ENCODE measurements at places on chromosomes 1 and 21.

DNA sequence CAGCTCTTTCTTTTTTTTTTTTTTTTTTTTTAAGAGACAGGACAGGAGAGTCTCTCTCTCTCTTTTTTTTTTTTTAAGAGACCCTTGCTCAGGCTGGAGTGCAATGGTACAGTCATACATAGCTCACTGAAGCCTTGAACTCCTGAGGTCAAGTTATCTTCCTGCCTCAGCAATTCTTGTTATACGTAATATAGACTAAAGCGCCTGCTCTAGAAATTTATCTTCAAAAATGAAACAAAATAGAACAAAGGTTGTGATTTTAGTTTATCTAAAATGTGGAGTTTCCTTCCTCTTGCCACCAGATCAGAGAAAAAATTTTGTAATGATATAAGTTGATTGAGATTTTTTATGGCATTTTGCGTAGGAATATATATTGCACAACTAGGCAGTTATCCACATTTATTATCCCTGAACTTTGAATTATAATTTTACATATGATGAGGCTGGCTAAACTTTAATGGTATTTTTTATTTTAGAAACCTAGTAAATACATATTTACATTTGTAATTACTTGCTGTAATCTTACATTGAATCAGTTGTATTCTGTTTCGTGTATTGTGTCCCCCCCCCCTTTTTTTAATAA lies 44.2 kb downstream of the MTF2 start:
- DNase-seq = no peak

- DNase-seq = no peak
These were observed 14.2 kb upstream of the PLEKHA6 start for GRCh38 chr1:204373911-204374310.

DNA sequence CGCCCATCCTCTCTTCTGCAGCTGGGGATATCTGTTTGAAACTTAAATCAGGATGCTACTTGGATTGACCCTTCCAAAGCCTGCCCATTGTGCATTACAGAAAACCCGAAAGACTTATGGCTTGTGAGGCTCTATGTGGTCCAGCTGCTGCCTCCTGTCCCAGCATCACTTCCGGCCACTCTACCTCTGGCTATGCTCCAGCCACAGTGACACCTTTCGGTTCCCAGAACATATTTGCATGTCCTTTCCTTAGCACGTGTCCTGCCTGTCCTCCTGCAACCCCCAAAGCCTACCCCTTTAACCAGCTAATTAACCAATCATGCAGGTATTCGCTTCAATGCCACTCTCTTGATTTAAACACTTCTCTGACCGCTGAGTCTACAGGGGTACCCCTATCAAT lies 167.6 kb downstream of the PRDM2 start:
- no peak for DNase-seq

DNA sequence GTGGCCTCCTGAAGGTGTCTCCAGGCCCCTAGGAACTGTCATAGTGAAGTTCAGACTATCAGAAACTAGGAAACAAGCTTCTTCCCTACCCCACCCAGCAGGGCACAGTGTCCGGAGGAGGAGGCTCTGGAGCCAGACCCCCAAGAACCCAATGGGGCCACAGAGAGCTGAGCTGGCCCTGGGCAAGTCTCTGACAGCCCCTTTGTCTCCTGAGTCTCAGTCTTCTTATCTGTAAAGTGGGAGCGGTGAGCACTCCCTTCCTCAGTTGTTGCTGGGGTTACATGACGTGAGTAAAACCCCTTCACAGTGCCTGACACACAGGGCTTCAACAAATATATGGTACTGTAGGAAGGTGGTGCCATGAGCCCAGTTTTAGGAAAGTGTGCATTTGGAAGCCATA lies 675.8 kb downstream of the MATN1 start:
- no peak for DNase-seq

GRCh38 chr1:75233302-75233929 lies 99.2 kb downstream of the LHX8 start:
- no peak for DNase-seq

DNA sequence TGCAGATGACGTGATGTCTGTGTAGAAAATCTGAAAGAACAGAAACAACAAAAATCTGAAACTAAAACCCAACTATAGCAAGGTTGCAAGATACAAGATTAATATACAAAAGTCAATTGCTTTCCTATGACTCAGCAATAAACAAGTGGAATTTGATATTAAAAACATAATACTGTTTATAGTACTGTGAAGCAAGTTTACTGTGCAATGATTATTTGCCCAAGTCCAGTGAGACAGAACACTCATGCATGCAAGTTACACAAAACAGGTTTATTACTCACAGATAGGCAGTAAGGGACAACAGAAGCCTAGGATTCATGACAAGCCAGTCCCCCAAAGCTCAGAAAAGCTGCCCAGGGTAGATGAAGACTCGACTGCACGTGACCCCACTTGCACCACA lies 62.4 kb upstream of the RAB4A start:
- DNase-seq = no peak

DNA sequence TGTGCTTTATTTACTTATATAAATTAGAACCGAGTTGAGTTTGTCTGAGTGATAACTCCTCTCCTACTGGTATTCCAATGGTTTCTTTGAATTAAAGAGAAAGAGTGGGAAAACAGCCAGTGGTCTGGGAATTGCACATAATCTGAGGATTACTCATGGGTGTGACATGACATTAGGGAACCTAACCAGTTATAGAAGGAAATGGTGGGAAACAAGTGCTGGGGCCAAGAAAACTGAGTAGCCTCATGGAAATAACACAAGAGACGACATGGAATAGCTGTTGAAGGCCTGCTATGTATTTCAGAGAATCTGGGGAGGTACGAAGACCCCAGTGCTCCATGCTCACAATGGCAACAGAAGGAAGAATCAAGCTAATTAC lies 41.8 kb upstream of the LRRC52 start:
- DNase-seq = no peak

DNA sequence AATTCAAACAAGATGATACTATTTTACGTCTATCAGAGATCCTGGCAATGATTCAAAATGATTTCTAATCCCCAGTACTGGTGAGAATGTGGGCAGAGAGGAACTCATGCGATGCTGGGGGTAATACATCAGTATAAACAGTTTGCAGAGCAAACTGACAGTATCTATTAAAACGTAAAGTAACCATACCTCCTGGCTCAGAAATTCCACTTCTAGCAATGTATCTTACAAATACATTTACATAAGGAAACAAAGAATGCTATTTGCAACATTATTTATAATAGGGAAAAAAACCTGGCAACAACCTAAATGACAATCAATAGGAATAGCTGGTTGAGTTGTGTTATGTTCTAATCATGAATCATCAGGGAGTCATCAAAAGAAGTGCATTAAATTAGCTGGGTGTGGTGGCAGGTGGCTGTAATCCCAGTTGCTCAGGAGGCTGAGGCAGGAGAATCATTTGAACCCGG lies 15.9 kb downstream of the RCAN1 start:
- no peak for DNase-seq

GRCh38 chr1:153663211-153663610 lies 4.7 kb downstream of the SNAPIN start:
- DNase-seq = no peak

GRCh38 chr1:175182201-175182746 lies 10.3 kb downstream of the KIAA0040 start:
- no peak for DNase-seq

- DNase-seq = no peak
These were observed 341.2 kb downstream of the HHAT start for GRCh38 chr1:210669951-210670350.

- no peak for DNase-seq
These were observed 48.2 kb downstream of the SSBP3 start for GRCh38 chr1:54357967-54358366.

DNA sequence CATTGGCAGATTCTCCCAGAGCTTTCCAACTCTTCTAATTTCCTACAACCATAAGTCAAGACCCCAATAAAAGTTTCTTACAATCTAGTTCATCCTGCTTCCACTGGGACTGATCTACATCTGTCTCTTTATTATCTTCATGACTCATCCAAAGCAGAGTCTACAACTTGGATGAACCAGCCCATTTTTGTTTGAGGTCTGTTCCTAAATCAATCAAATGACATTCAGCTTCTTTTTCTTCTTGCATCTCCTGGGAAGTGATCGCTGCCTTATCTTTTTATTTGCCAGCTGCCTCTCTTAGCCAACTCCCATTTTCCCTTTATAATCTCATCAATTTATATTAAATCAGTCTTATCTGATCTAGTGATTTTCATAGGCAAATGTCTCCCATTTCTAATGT lies 105.6 kb downstream of the ERG start:
- no peak for DNase-seq

GRCh38 chr1:172429331-172430127 lies 9.0 kb downstream of the C1orf105 start:
- DNase-seq = no peak

DNA sequence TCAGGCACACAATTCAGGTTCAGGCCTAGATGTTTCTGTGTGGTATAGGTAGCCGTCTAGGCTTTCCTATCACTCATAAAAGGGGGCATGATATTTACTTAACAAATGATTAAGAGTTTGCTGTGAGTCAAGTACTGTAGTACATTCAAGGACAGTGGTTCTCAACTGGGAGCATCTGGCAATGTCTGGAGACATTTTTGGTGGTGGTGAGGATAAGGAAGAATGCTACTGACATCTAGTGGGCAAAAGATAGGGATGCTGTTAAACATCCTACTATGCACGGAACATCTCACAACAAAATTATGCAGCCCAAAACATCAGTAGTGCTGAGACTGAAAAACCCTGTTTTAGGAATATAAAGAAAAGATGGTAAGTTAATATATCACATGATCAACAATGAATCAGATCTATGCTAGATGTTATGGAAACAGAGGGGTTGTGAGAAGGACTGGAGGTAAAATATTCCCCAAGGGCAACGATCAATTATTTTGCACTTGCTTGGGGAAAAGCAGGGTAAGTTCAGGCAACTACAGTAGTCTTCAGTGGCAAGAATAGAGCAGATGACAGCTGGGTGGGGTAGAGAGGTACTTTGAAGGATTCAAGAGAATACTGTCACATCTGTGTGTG lies 4.9 kb downstream of the DNTTIP2 start:
- DNase-seq = no peak

GRCh38 chr1:6220236-6220635 lies 14.3 kb downstream of the RNF207 start:
- DNase-seq = no peak

DNA sequence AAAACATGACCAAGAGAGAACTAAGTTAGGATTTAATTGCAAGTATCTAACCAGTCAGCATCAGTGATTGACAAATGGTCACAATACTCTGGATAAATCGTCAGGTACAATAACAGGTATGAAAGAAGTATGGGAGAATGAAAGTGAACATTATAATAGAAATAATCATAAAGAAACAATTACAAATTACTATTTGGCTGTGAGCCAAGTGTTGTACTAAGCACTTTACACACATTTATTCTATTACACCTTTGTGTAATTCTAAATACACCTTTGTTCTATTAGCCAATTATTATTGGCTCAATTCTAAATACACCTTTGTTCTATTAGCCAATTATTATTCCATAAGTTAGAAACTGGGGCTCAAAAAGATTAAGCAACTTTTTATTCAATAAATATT lies 114.7 kb downstream of the KCNH1 start:
- DNase-seq = no peak

GRCh38 chr1:55640708-55641473 lies 425.7 kb upstream of the USP24 start:
- DNase-seq = peak; percentile 15

GRCh38 chr21:37155186-37155585 lies 82.1 kb downstream of the TTC3 start:
- no peak for DNase-seq

- DNase-seq = no peak
These were observed 15.4 kb upstream of the UTS2 start for GRCh38 chr1:7868070-7868780.

- DNase-seq = no peak
These were observed 6.6 kb downstream of the CFAP141 start for GRCh38 chr1:154199563-154199879.

DNA sequence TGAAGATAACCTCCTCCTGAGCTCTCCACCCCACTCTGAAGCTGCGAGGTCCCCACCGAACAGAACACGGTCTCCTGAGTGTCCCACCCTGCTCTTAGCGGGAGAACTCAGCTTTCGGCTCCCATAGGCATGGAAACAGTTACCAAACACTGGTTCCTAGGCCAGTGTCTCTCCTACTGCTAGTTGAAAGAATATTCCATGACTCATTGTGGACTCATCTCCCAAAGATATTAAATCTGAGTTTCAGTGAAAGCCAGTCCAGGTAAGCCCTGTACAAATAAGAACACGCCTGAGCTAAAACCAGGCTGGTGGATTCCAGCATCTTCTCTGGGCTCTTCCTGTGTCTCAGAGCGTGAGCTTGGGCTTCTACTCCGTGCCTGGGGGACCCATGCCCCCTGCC lies 107.5 kb upstream of the CLDN14 start:
- DNase-seq = no peak

DNA sequence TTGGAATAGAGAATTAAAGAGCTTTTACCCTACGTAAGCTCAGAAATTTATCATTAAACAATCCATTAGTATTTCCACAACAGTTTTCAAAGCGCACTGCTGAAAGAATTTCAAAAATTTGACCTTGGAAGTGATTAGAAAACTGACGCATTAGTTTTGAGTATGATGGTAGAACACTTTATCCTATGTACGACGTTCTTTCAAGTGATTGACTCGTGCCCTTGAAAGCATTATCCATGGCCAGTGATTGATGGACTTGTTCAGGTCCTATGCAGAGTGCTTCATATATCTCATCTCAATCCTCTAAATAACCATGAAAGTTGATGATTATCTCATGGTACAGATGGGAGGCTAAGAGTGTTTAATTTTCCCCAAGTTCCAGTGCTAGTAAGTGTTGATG lies 697.2 kb downstream of the USP25 start:
- no peak for DNase-seq

- DNase-seq = no peak
These were observed 4.8 kb downstream of the RAP1A start for GRCh38 chr1:111624382-111624781.

- DNase-seq = no peak
These were observed 21.4 kb downstream of the LRRC42 start for GRCh38 chr1:53967409-53968124.

- DNase-seq = peak; percentile 19
These were observed 4.6 kb downstream of the TMEM63A start for GRCh38 chr1:225877580-225877979.

- DNase-seq = no peak
These were observed 112.6 kb upstream of the B3GALT2 start for GRCh38 chr1:193299038-193299437.

- peak; percentile 71 for DNase-seq
These were observed 54.1 kb downstream of the TOMM20 start for GRCh38 chr1:235074523-235075047.

- no peak for DNase-seq
These were observed 15.4 kb downstream of the TRIM67 start for GRCh38 chr1:231177226-231177625.
